ENCODE measurements at places on chromosomes 13 and 19.

- peak; percentile 79 for DNase-seq
Measured at GRCh38 chr19:7535047-7535997, at the start of gene PNPLA6. Gene PNPLA6 (plus strand): TSS chr19:7535717. CDS start chr19:7535789, 72 bp downstream.

DNA sequence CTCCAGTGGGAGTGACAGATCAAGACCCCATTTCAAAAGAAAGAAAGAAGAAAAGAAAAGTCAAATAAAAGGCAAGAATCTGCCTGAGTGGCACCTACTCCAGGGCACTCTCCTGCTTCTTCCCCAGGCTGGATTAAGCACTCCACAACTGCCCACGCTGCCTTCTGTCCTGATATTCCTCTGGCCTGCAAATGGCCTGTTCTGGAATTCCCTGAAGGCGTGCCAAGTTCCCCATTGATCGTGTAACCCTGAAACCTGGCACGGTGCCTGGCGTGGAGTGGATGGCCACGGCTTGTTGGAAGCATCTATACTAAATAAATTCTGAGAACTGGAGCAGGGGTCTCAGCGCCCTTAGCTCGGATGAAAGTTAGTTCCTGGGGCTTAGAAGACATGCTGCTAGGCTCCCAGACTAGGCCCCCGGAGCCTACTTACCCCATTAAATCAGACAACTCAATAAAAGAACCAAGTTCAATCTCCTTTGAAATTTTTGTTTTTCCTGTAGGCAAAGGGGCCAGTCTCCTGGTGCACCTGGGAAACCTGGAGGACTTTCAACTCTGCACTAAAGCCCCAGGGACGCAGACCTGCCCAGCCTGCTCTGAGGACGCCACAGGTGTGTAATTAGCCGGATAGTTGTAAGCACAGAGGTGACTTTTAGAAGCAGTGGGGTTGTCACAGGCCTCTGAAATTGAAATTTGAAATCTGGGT lies 21.9 kb downstream of the ANKRD27 start:
- DNase-seq = no peak

- no peak for DNase-seq
Measured at GRCh38 chr19:42366673-42367072, 23.4 kb downstream of the CNFN start.

DNA sequence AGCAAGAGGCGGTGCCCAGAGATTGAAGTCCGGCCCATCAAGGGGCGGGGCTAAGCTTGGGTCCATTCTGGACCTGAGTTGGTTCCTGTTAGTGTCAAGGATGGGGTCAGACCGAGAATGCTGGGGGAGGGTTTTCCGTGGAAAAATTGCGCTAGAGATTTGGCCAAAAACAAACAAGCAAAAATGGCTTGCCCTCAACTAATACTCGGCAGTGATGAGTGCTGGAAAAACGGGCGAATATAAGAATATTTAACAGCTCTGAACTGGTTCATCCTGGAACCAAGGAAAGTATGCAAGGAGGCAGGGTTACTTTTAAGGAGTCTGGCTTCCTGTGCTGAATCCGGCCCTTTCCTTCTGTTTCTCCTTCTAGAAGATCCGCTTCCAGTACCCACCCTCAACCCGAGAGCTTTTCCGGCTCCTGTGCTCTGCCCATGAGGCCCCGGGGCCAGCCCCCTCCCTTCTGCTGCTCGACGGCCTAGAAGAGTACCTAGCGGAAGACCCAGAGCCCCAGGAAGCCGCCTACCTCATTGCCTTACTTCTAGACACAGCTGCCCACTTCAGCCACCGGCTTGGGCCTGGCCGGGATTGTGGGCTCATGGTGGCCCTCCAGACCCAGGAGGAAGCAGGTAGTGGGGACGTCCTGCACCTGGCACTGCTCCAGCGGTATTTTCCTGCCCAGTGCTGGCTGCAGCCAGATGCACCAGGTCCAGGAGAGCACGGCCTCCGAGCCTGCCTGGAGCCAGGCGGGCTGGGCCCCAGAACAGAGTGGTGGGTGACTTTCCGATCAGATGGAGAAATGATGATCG lies 880 bp downstream of the SWSAP1 start:
- no peak for DNase-seq

- no peak for DNase-seq
Measured at GRCh38 chr13:100584896-100585295, 3.7 kb downstream of the GGACT start.

DNA sequence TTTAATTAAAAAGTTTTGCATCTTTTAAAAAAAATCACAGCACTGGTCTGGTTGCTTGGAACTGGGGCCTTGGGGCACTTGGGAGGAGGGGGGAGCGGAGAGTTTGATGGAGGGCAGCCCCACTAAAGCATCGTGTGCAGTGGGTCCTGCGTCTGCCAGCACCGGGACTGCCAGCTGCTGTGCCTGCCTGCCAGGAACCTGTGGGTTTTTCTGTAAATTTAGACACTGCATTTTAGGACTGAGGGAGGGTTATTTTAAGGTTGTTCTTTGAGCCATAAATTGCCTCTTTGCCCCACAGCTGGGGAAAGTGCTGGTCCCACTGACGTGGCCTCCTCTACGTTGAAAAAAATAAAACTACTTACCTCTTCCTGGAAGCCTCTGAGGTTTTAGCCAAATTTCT lies 2.9 kb downstream of the KLF2 start:
- DNase-seq = no peak

DNA sequence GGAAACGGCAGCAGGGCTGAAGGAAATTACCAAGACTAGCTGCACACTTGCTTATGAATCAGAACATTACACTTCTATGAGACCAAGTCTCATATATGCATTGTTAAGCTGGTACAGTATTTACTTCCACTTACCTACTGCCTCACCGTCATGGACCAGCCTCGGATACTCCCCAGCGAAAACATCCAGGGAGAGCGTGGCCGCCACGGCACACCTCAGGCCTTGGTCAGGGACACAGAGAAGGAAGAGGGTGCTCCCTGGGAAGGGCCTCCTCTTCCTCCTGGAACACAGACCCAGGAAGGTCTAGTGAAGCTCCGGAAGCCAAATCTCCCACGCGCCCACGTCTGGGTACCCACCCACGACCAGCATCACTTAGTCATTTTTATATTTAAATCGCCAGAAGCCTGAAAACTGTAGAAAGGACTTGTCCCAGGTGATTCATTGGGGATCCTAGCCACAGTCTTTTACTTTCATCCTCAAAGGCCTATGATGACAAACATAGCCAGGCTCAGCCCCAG lies 24.4 kb upstream of the MTIF3 start:
- DNase-seq = no peak

- DNase-seq = peak; percentile 99
Measured at GRCh38 chr19:15869109-15869555, 28.7 kb downstream of the CYP4F2 start.

- DNase-seq = no peak
Measured at GRCh38 chr13:74678308-74678965, 544.2 kb upstream of the KLF12 start.

- DNase-seq = no peak
Measured at GRCh38 chr19:30784850-30785457, 412.8 kb downstream of the ZNF536 start.

GRCh38 chr13:52975161-52975560 lies 53.5 kb upstream of the OLFM4 start:
- no peak for DNase-seq

GRCh38 chr19:37905946-37906868 lies at the start of gene WDR87:
Gene WDR87 (minus strand): TSS chr19:37906594. CDS start chr19:37898239, 8,355 bp downstream.
- no peak for DNase-seq

DNA sequence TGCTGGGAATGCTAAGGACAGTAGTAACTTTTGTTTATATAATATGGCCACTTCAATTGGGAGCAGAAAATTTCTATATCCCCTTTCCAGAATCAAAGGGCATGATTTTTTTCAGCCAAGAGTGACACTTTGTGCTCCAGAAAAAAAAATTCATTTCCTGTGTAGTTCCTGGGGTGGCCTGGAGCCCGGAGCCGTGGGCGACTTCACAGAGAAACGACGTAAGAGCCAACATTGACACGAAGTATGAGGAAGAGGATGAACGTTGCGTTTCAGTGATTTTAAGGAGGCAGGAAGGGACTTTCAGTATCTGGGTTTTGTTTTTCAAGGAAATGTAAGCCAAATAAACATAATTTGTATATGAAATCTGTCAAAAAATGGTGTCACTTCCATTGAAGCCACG lies 187.6 kb downstream of the STK24 start:
- no peak for DNase-seq

DNA sequence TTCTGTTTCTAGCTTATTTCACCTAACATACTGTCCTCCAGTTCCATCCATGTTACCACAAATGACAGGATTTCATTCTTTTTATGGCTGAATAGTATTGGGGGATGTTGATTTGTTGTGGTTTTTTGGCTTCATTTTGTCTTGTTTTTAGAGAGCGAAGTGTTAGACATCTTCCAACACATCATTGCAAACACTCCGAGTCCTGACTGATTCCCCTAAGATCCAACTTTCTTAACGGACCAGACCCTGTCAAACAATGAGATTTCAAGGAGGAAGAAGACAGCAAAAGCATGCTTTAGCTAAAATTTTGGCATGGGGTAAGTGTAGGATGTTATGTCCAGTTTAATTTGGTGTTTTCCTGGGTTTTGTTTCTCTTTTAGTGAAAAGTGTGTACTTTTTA lies 3.8 kb upstream of the CASP14 start:
- no peak for DNase-seq

DNA sequence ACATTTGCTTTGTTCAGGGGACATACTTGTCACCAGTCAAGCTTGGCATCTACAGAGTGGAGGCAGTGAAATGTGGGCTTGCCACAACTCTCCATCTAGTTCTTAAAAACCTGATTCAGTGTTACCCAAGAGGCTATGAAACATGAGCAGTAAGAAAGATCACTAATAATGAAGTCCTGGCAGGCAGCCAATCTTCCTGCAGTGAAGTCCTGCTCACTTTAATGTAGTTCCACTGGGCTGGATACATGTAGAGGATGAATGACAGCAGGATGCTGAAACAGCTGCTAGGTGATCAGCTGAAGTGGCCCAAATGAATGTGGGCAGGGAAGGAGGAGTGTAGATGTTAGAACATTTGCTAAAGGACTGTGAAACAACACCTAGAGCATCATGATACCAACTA lies 1213.1 kb downstream of the OLFM4 start:
- no peak for DNase-seq

DNA sequence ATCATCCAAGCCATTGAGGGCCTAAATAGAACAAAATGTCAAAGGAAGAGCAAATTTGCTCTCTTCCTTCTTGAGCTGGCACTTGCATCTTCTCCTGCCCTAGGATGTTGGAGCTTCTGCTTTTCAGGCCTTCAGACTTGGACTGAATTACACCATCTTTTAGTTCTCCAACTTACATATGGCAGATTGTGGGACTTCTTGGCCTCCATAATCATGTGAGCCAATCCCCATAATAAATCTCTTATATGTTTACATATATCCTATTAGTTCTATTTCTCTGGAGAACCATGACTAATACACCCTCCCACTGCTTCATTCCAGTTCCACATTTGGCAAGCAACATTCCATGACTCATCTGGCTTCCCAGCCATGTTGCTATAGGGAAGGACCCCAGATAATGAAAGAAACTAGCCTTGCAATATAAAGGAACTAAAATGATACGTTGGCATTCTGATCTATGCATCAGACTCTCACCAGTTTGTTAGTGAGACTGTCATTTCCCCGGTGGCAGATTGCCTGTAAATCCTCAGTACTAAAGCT lies 11.0 kb upstream of the ACOD1 start:
- peak; percentile 20 for DNase-seq

DNA sequence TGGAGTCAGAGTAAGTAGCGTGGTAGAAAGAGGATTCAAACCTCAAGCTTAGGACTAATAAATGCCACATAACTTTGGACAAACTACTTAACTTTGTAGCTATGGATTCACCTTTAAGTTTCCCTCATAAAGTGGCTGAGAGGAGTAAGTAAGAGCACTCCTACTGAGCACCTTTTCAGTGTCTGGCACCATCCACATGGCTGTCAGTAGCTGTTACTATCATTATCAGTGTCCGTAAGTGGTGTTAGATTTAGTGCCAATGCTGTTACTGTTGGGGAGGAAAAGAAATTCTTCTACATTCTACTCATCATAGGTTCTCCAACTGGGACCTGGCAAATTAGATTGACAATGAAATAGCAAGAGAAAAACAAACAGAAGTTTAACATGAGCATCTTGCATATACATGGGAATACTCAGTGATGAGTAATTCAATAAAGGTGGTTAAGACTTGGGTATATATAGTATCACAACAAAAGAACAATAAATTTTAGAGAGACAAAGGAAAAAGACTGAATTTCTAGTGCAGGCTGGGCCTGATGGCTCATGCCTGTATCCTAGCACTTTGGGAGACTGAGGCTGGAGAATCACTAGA lies 165.6 kb upstream of the NBEA start:
- DNase-seq = no peak

- DNase-seq = no peak
Measured at GRCh38 chr13:28320884-28321574, 173.9 kb downstream of the FLT1 start.

DNA sequence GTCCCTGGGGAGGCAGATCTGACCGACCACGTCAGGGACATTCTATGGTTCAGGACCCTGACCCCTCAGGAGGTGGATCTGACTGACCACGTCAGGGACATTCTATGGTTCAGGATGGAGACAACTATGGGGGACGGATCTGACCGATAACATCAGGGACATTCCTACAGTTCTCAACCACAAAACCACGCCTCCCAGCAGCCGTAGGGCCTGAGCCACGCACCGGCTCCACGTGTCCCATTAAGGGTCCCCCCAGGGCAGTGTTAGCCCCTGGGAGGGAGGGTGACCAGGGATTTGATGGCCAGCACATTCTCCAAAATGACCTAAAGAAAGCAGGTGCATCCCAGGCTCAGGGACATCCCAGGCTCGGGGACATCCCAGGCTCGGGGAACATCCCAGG lies 49.0 kb upstream of the C13orf46 start:
- no peak for DNase-seq

- no peak for DNase-seq
Measured at GRCh38 chr19:41307954-41308449, 2.0 kb upstream of the CCDC97 start.

DNA sequence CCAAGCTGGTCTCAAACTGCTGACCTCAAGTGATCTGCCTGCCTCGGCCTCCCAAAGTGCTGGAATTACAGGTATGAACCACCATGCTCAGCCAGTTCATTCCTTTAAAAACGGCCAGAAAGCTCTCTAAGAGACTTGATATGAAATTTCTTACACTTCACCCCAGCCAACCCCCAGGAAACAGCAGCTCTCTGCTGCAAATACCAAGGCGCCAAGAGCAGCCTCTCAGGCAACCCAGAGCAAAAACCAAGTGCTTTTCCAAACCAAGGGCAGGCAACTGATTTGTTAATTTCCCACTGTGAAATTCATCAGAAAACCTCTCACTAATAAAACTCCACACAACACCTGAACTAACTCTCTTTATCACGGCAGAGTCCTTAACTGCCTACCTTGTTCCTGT lies 44.9 kb downstream of the LATS2 start:
- no peak for DNase-seq

GRCh38 chr19:11191934-11192333 lies 5.4 kb downstream of the KANK2 start:
- no peak for DNase-seq

DNA sequence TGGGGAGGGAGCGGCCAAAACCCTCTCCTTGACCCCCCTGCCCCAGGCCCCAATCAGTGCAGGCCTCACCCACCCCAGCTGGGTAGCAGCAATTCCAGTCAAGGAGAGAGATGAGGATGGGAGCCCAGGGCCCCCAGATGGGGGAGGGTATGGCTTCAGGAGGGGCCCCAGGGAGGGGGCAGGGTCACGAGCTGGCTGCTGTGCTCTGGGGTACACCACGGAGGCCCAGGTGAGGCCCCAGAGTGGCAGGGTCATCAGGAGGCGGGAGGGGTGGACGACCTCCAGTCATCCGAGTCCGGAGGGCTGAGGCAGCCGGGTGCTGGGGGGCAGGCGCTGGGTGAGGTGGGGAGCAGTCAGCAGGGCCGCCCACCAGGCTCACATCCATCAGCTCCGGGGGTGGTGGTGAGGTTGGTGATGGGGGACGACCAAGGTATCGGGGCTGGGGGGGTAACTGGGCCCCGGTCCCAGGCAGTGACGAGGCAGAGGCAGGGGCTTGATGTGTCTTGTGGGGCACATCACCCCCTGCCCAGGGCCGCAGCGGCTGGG lies 8.4 kb downstream of the DYRK1B start:
- no peak for DNase-seq

Data from AML-193 (cell line).